Cerebellar cortex (tissue), 1 donor: ENCODE measurements at places on chromosomes 5 and 9.
A peak's percentile ranks its signal among the peaks of the same experiment; 100 is the strongest.

DNA sequence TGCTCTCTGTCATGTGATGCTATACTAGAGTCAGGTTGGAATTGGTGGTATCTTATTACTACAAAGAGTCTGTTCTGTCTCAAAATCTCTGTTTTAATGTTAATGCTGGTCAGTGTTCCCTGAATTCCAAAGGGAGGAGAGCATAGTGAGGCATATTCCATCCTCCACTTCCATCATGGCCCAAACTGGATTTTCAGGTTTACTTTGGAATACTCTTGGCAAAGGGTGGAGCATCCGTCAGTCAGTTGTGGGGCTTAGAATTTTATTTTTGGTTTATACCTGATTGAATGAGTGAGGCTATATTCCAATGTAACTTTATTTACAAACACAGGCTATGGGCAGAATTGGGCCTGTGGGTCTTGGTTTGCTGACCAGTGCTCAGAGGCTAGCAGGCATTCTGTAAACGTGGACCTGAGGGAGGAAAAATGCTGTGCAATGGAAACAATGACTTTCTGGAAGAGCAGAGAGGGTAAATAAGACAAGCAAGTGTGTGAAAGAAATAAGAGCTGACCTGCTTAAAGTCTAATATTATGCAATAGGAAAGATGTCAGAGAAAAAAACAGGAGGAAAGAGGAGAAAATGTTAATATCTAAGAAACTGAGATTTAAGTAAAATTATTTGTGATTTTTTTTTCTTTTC, 106.2 kb upstream of the CLINT1 start:
- no peak for DNase-seq

GRCh38 chr9:134419684-134420076, 93.4 kb downstream of the RXRA start:
- DNase-seq: peak; percentile 53

GRCh38 chr5:137688210-137688840, 47.6 kb downstream of the KLHL3 start:
- DNase-seq: peak; percentile 65

- DNase-seq: no peak
Measured at GRCh38 chr5:757346-757930, 27.1 kb downstream of the ZDHHC11B start.

- no peak for DNase-seq
Measured at GRCh38 chr9:126439402-126439765, 112.8 kb downstream of the MVB12B start.

DNA sequence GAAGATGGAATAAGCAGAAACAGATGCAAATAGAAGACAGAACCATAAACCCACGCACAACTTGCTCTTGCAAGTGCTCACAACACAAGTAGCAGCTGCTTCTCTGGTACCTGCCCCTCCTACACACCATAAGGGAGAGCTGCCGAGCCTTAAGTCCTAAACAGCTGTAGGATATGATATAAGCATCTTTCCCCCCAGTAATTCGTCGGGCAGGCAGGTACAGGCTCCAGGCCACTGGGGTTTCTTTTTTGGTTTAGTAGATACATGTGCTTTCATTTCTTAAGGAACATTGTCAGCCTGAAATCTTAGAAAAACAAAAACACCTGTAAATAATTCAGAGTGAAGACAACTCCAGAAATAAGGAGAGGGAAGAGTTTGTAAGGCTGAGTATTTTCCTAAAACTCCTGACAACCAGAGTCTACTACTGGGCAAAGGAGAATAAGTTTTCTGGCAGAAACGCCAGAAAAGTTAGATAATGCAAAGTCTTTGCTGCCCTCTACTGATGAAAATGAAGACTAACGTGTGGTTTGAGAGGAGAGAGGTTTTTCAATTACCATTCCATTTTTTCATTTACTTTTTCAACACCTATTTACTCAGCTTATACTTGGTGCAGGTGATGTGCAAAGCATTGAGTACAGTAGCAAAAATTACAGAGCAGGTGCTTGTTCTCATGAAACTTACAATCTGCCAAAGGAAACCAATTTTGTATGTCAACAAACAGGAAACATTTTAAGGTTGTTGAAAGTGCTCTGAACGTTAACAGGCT, 20.1 kb upstream of the TCERG1 start:
- peak; percentile 44 for DNase-seq

- DNase-seq: no peak
Measured at GRCh38 chr5:14155075-14155474, 11.9 kb downstream of the TRIO start.
